ENCODE measurements at places on chromosomes 6 and 20. TPM values are rescaled to one million over a fixed set of nuclear protein-coding genes. Genes with fewer than 3 reads are reported as not detected.

DNA sequence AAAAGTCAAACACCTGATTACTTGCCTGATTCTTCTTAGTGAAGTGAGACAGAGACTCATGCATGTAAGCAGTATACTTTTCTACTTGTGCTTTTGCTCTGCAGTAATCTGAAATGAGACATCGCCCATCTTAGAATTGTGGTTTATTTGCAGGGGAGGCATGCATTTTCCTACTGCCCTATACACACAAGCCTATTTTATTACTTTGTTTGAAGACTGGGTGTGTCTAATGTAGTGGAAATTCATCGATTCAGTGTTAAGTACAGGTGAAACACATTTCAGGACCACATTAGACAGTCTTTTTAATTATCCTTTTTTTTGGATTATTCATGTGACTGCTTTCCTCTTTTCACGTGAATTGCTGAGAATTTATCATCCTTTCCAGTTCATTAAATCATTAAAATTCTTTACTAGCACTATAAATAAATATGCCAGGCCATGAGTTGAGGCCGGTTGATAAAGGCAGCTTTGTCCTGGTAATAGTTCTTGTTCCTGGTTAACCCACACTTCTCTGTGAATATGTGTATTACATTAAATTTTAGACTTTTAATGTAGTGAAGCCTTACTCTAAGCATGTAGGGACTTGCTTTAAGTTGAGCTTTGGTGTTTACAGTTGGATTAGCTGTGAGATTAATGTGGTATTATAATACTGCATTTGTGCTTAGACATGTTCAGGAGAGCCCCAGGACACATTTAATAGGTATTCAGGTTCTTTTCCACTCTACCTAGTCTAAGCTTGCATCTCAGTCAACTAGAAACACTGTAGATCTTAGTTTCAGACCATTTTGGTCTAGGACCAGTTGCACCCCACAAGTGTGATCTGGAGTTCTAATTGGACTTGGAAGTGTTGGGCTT, 10.8 kb upstream of the BTBD3 start:
- DNase-seq, result no peak

DNA sequence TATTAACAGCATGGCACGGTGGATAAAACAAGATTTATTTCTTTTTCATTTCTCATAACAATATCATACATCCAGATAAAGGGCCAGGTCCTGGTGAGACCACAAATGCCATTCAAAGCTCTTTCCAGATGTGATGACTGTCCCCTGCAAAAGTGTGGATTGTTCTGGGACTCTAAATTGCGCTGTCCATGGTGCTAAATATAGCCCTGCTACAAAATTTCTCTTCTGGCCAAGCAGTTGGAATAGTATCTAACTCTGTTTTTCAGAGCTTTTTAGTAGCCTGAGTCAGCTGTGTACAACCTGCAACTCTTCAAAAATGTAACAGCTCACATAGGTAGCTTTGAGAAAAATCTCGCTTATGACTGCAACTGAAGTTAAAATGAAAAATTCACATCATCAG, 115.8 kb downstream of the MANEA start:
- DNase-seq, result no peak

- no peak for DNase-seq
Measured at GRCh38 chr6:167349631-167350274, 24.9 kb downstream of the TTLL2 start.

DNA sequence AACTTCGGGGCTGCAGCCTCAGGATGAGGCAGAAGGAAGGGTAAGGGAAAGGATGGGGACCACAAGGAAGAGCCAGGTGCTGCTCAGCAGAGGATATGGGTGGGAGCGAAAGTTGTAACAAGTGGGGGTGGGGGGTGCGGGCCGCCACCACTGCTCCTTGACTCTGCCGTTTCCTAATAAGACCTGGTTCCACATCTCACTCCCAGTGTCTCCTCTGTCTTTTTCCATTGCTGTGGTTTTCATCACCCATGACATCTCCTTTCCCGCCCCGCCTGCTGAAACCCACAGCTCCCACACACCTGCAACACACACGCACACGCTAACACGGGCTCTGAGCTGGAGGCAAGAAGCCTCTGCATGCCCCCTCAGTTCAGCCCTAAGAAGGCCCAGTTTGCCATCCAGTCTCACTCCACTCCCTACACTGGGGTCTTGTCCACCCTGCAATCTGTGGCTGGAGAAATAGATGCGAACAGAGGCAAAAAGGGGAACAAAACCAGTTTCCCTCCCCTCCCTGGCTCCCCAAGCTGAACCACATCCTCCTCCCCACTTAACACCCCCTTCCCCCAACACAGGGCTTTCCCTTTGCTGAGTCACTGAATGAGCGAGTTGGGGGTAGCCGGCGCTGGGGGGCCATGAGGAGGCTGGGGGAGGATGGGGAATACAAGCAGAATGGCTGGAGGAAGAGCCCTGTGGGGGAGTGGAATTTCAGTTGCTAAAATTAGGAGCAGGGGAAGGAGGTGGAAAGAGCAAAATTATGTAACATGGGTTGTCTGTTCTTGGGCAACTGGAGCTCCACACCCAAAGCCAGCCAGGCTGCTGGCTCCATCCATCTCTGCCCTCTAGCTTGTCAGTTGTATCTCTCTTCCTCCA, 11.5 kb downstream of the NFKBIL1 start:
- DNase-seq, result no peak

VGLL2 gene
- total RNA-seq, result not detected
